ENCODE measurements at places on chromosomes 1 and 21. TPM values are rescaled to one million over a fixed set of nuclear protein-coding genes. Genes with fewer than 3 reads are reported as not detected.

DNA sequence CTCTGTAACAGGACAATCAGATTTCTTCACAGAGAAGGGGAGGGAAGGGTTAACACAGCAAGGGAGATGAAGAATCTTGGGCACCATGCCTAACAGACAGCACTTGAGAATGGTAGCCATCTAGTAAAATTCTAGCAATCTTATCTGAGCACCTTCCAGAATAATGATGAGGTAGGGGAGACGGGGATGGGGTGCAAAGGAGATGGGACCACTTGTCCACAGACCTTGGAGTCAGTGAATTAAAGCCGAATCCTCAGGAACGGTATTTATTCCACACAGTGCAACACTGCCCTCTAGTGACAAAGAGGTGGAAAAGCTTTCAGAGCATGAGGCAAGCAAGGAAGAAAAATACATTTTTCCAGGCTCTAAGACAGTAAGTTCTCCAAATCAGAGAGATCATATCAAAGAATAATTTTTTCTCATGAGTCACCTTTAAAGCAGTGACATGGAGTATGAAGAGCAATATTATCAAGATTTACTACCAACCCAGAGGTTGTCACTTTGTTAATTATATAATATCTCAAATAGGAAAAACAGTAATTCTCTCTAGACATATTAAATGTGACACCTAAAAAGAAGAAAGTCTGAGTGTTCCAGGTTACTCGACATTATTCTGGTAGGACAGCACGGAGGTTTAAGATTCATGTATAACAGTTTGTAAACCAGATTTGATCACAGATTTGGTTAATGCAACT lies 43.3 kb upstream of the LPAR3 start:
- H3K4me1 ChIP-seq = peaks cover 4% of the 10 kb centered on the region
- H3K27me3 ChIP-seq = no peaks in the 10 kb centered on the region
- H3K36me3 ChIP-seq = peaks cover 17% of the 10 kb centered on the region

- H3K4me1 ChIP-seq = no peaks in the 10 kb centered on the region
- H3K36me3 ChIP-seq = no peaks in the 10 kb centered on the region
- H3K27ac ChIP-seq = no peak overlapping the region
- H3K27me3 ChIP-seq = no peaks in the 10 kb centered on the region
- no peak overlapping the region for H3K4me3 ChIP-seq
Observed at GRCh38 chr1:101905283-101905835, 91.4 kb downstream of the OLFM3 start.

Gene GPR52
- 0.55 TPM for total RNA-seq

Gene TMPRSS15
- total RNA-seq = not detected

Gene GLUL
- total RNA-seq = 87.5 TPM

All from activated CD4-positive, alpha-beta T cell treated with anti-CD3 and anti-CD28 coated beads for 36 hours (primary cell).